NCI-H2029 treated with DMSO at 0.1 percent for 48 hours (cell line): ENCODE measurements at places on chromosomes 2 and 18.

DNA sequence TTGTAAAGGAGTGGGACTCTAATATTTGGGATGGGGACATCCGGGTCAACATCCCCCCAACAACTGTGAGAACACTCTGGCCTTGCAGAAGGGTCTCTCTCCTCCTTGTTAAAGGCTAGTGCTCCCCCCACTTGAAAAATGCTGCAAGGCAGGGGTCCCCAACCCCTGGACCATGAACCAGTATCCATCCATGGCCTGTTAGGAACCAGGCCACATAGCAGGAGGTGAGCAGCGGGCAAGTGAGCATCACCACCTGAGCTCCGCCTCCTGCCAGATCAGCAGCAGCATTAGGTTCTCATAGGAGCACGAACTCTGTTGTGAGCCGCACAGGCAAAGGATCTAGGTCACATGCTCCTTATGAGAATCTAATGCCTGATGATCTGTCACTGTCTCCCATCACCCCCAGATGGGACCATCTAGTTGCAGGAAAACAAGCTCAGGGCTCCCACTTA is 243.9 kb upstream of the ID2 start:
- no peak for DNase-seq

DNA sequence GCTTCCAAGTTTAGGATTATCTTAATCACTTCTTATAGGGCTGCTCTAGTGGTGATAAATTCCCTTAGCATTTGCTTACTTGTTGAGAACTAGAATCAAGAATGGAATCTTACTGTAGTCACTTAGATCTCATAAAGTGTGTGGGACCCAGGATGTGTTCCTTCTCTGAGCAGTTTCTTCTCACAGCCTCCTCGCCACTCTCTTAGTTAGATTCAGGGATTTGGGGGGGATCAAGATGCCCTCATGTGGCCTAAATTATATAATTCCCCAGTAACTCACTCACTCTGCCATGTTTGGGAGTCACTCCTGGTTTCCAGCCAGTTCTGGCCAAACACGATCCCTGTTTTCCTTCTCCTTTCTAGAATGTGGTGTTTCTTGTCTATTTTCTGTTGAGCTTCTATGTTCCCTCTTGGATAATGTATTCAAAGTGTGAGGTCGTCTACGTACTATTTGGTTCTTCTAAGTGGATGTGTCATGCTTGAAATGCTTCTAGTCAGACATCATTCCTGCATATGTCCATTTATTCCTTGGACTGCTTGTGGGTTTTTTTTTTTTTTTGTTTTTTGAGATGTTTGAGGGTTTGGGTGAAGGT is 414.9 kb upstream of the SYT4 start:
- DNase-seq: no peak

GRCh38 chr2:133503323-133503722 is 64.9 kb downstream of the NCKAP5 start:
- no peak for DNase-seq

DNA sequence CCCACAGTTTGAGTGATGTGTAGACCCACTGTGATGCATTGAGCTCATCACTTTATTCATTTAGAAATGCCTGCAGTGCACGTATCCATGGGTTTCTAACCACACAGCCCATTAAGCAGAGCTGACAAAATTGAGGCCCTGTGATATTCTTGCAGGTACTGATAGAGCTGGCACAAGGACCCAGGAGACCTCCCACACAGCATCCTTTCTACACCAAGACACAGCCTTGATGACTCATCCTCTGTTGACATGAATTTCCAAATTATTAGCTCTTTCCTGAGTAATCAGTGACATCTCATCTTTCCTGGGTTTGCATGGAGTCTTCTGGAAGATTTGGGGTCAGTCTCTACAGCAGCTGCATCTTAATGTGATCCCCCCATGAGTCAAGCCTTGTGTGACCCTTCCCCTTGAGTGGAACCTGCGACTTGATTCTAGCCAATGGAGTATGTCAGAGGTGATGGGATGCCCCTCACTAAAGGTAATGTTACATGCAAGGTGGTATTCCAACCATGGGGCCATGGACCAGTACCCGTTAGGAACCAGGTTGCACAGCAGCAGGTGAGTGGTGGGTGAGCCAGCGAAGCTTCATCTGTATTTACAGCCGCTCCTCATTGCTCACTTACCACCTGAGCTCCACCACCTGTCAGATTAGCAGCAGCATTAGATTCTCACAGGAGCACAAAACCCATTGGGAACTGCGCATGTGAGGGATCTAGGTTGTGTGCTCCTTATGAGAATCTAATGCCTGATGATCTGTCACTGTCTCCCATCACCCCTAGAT is 181.1 kb upstream of the ARL4C start:
- no peak for DNase-seq

- no peak for DNase-seq
Observed at GRCh38 chr2:219469186-219469724, 29.4 kb upstream of the GMPPA start.

- no peak for DNase-seq
Observed at GRCh38 chr2:28182348-28182747, 210.3 kb upstream of the FOSL2 start.

DNA sequence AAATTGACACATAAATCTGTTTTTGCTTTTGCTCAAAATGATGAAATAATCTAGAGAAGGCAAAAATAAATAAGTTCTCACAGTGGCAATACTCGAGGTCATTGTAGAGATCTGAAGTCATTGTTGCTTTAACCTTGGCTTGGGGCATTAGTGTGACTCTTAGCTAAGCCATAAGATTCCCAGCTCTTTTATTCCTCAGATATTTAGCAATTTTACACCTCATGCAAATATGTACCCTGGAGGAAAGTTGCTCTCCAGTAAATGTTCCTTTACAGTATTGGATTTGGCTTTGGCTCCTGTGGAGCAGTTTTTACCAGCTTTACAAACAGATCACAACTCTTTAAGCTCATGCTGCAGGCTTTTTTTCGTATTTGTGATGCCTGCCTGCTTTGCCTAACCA is 134.2 kb upstream of the NABP1 start:
- no peak for DNase-seq

DNA sequence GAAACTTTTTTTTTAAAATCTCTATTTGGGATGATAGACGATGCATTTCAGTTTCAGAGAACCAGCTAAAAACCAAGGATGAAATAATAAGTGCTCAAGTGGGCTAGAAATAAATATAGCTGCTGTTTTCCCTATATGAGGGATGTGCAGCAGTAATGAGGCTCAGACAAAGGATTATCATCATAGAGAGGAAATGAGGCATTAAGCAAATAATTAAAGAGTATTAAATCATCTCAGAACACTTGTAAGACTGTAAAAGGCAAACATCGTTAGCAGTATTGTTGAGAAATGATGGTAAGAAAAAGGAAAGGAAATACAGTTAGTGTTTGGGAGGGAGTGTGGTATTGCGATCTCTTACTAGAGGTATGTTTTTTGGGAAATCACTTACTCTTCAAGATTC is 233.5 kb downstream of the TGIF1 start:
- DNase-seq: peak; percentile 10
